ENCODE measurements at places on chromosomes 3 and 15.

DNA sequence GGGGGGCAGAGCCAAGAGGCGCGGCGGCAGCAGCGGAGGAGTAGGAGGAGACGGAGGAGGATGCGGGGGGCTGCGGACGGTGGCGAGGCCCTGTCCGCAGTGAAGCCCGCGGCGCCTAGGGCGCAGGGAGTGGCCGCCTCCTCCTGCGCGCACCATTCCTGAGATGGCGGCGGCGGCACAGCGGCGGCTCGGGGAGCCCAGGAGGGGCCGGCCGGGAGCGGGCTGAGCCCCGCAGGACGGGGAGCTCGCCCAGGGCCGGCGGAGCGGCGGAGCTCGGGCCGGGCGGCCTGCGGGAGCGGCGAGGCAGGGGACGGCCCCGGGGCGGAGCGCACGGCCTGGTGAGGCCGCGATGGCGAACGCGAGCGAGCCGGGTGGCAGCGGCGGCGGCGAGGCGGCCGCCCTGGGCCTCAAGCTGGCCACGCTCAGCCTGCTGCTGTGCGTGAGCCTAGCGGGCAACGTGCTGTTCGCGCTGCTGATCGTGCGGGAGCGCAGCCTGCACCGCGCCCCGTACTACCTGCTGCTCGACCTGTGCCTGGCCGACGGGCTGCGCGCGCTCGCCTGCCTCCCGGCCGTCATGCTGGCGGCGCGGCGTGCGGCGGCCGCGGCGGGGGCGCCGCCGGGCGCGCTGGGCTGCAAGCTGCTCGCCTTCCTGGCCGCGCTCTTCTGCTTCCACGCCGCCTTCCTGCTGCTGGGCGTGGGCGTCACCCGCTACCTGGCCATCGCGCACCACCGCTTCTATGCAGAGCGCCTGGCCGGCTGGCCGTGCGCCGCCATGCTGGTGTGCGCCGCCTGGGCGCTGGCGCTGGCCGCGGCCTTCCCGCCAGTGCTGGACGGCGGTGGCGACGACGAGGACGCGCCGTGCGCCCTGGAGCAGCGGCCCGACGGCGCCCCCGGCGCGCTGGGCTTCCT lies at the start of gene GPR27:
TSS of gene GPR27 (plus strand) at position 155 of the 909 bp plus-strand sequence. CDS start at position 350, 195 bp downstream.
- DNase-seq, result no peak

DNA sequence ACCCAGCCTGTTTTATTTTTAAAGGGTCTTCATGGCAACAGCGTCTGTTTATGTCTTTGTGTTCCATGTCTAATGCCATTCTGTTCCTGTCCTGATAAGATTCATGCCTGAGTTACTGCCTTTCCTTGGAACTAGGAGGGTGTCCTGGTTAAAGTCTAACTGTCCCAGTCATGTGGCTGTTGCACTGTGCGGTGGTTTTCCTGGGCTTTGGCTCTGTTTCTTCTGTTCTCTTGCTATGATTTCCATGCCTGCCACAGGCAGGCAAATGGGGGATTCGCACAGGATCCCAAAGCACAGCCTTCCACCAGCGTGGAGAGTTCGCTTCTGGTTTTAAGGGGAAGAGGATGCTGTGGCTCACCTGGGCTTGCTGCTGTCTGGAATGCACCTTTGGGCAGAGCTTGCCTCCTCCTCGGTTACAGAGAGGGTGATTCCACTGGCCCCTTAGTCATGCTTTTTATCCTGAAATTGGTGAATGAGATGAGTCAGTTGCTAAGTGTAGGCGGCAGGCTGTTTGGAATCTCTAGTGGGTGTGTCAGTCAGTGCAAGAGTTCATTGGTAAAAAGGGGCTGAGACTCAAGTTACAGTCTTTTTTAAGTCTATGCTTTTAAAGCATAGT lies 86.8 kb downstream of the CCK start:
- no peak for DNase-seq

- no peak for DNase-seq
These were observed 136.0 kb upstream of the UBE2E2 start for GRCh38 chr3:23067116-23067515.

DNA sequence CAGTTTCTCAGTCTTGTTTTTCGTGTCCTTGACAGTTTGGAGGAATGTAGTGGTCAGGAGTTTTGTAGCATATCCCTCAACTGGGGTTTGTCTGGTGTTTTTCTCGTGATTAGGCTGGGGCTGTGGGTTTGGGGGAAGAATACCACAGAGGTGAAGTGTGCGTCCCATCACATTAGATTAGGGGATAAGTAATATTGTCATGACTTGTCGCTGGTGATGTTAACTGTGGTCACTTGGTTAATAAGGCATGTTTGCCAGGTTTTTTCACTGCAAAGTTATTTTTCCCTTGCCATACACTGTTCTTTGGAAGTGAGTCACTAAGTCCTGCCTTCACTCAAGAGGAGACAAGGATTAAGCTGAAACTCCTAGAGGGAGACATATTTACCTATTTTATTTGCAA lies 39.1 kb downstream of the PAK2 start:
- DNase-seq, result no peak

- DNase-seq, result no peak
These were observed 3.4 kb upstream of the POLG start for GRCh38 chr15:89338036-89338435.

DNA sequence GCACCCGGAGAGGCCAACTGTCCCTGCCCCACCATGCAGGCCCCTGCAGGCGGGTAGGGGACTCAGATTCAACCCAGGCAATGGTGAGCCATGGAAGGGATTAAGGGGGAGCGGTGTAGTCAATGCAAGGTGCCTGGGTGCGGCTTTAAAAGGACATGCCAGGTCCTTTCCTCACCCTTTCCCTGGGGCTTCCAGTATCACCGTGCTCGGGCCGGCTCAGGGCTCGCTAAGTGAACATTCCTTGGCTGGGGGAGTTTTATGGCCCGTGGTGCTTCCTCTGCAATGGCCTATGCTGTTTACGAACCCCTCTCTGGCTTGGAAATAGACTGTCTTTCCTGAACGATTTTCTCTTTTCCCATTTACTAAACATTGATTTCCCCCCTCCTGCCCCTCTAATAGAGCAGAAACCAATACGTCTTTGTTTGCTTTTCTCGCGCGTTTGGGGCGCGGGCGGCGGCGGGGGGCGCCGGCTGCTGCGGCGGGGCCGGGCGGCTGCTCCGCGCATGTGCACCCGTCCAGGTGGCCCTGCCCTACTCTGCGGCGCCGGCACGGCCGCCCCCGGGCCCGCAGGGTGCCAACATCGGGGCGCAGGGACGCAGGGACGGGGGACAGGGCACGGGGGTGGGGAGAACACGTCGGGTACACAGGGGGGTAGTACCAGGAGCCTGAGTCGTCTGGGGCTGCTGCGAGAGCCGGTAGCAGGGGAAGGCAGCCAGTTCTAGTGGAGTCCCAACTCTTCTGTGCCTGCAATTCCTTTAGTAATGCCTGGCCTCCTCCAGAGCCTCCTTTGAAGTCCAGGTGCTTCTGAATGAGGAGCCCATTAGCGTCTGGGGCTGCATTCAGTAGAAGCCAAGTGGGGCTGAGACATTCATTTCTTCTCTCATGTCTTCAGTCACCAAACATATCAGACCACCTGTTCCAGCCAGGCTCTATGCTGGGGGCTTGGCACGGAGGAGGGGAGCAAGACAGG lies 26.9 kb upstream of the CACNA2D2 start:
- DNase-seq, result no peak

GRCh38 chr3:31408720-31409119 lies 124.0 kb upstream of the STT3B start:
- DNase-seq, result no peak

- no peak for DNase-seq
These were observed 1.5 kb upstream of the EEFSEC start for GRCh38 chr3:128151758-128152274.

DNA sequence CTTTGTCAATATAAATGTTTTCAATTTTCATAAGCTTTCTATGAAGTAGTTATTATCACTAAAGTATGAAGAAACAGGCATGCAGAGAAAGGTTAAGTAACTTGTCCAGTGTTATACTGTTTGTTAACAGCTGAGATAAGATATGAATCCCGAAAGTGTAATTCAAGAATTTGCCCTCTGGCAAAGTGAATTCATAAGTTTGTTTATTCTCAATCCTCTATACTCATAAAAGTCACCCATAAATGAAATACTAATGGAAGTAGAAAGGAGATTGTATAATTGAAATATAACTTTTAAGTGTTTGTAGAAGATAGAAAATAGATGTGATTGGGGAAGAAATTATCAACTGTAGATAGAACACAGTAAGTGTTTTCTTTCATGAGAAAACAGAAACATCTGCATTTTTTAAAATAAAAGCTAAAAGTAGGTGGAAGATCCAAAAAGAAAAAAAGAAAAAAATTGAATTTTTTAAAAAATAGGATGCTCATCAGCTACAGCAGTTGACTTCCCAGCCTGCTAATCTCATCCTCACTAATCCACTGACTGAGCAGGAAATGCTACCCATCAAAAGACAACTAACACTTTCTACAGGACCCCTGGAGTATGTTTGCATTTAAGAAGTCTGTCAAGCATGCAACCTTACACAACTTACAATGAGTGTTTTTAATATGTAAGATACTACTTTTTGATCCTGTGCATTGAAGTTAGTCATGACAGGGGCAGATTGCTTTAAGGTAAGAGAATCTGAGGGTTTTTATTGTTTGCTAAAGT lies 878.1 kb downstream of the SI start:
- no peak for DNase-seq

DNA sequence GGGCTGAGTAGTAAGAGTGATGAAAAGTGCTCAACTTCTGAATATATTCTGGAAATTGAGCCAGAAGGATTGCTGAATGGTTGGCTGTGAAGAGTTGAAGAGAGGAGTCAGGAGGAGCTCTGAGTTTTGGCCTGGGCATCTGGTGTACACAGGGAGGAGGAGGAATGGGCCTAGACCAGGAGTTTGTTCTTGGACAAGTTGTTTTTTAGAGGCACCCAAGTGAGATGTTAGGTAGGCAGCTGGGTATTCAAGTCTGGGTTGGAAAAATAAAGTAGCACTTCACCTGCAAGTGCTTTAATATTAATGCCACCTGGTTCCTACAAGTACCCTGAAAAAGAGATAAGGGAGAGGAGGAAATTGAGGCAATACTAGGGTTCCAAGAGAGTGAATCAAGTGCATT lies 14.7 kb downstream of the BSN start:
- no peak for DNase-seq

DNA sequence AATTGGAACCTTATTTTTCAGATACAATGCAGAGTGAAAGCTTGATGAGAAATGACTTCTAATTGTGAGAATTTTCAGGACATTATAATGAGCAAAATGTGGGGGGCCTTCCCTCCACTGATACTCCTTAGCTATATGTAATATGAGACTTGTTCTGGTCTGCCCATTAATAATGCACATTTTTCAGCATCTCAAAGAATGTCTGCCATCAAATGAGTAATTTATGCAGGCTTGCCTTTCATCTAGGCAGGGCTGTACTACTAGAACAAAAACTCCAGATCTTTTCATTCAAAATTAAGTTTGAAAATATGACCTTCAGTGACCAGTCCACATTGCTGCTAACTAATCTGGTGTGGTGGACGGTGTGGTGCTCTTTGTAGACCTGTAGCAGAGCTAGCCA lies 127.4 kb downstream of the LRTM1 start:
- no peak for DNase-seq

GRCh38 chr15:89370120-89370977 lies 35.7 kb upstream of the POLG start:
- DNase-seq, result no peak

GRCh38 chr15:70147178-70147760 lies 49.6 kb upstream of the TLE3 start:
- no peak for DNase-seq

DNA sequence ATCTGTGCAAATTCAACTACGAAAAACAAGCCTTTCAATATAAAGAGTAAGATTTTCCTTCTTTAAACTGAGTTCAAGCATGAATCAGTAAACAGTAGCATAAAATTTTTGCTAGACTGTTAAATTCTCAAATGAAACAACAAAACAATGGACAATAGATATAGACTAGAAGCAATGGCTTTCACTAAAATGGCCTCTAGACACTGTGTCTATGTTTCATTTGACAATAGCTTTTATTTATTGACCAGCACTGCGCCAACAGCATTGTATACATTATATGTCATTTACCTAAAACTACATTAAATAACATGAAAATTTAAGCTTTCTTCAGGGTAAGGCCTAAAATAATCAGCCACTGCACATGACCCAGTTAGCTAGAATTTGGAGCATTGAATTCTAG lies 148.5 kb downstream of the DUT start:
- no peak for DNase-seq

DNA sequence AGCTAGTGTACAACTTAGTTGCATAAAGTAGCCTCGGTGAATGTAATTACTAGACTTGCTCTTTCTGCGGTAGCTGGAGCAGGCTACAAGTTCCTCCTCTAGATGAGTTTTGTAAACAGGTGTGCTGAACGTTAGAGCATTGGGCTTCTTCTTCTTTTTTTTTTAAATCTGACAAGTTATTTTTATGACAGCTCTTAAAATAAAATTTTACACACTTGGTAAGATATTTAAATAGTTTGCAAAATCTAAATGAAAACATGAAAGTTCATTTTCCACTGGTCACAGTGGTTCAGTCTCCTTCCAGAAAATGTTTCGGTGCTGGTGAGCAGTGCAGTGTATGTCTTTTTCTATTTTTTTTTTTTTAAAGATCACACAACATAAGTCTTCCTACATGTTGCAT lies 3.0 kb downstream of the CCR9 start:
- no peak for DNase-seq

DNA sequence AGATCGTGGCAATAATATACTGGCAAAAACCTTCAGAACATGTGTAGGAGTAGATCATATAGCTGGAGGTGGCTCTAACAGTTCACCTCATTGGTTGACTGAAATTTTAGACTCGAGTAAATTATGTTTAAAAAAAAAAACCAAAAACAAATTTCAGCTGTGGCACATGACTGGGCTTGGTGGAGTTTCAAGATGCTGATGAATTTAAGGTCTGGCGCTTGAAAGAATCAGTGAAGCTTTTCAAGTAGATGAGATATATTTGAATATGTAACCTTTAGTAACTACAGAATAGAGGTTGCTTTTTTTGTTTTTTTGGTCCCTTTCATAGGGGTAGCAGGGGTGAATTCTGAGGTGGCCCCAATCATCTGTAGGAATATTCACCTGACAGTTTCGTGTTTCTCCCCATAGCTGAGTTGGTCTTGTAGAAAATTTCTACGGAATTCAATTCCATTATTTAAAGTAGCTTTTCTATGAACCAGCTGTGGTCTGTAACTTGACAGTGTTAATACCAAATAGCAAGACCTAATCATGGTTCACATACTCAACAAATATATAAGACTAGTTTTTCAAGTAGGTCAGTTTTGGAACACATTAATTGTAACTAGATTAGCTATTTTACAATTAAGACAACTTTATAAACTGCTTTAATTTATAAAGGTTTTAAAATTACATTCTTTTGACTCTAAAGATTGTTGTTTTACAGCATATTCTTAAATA lies 65.6 kb downstream of the MAP4 start:
- DNase-seq, result no peak

DNA sequence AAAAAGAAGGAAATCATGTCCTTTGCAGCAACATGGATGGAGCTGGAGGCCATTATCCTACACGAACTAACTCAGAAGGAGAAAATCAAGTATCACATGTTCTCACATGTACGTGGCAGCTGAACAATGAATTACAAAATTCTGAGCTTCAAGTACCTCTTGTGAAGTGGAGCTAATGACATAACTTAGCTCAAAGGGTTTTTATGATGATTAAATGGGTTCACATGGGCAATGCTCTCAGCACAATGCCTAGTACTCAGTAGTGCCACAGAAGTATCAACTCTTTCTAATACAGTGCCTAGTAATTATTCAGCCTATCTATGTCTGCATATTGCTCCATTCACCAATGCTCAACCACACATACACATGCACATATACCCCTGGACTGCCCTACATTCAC lies 407.5 kb upstream of the WNT5A start:
- no peak for DNase-seq

Data from ureter (tissue), 1 donor.